ENCODE measurements at places on chromosomes 7 and 10.

DNA sequence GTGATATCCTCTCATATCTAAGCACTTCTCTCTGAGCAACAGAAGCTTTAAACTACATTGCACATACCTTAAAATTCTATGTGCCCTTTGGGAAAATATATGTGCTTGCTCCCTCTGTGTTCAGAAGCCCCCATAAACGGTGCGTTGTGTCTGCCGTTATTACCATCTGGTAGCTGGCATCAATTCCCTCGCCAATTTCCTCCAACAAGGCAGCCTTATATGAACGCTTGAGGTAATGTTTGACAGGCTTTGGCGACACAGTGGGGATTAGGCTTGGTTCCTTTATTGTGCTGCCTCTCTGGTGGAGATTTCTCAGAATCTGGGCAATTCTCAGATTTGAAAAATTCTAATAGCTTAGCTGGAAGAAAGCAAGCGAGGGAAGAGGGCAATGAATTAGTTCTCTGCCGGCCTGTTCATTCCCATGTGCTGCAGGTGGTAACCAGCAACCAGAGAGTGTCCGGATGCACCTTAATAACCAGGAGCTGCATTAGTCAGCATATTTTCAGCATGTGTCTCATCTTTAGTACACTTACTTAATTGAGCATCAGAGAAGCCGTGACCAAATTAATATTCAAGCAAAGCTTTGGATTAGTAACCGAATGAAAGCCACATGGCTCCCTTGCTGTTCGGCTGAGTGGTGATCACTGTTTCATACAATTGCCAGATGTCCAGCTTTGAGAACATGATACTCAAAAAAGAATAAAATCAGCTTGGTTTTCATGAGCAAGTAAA lies 7.3 kb upstream of the PPP1R17 start:
- no peak for DNase-seq

DNA sequence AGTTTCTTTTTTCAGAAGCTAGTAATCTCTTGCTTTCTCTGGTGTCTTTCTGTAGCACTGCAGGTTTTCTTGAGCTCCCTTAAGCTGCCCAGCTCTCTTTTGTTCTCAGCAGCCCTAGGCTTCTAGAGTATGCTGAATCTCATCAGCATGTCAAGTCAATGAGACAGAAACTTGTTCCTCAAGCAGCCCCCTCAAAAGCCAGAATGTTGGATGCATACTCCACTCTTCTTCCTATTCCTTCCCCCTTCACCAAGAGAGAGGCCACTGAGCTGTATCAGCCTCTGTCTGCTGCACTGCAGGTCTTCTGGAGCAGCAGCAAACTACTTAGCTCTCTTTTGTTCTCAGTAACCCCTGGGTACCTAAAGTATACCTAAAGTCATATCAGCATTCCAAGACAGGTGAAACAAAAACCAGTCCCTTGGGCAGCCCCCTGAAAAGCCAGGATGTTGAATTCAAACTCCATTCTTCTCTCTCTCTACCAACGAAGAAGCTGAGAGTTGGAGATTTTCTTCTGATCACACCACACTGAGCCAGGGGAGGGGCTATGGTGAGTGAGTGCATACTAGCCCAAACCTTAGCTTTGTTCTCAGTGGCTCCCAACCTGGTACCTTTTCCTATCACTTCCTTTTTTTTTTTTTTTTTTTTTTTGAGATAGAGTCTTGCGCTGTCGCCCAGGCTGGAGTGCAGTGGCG lies 73.3 kb upstream of the WAC start:
- no peak for DNase-seq

- DNase-seq: no peak
Measured at GRCh38 chr10:45602836-45603235, 69.7 kb downstream of the ZFAND4 start.

GRCh38 chr10:50634479-50634878 lies 10.7 kb upstream of the SGMS1 start:
- no peak for DNase-seq

GRCh38 chr7:30697719-30698460 lies 15.6 kb upstream of the CRHR2 start:
- no peak for DNase-seq

DNA sequence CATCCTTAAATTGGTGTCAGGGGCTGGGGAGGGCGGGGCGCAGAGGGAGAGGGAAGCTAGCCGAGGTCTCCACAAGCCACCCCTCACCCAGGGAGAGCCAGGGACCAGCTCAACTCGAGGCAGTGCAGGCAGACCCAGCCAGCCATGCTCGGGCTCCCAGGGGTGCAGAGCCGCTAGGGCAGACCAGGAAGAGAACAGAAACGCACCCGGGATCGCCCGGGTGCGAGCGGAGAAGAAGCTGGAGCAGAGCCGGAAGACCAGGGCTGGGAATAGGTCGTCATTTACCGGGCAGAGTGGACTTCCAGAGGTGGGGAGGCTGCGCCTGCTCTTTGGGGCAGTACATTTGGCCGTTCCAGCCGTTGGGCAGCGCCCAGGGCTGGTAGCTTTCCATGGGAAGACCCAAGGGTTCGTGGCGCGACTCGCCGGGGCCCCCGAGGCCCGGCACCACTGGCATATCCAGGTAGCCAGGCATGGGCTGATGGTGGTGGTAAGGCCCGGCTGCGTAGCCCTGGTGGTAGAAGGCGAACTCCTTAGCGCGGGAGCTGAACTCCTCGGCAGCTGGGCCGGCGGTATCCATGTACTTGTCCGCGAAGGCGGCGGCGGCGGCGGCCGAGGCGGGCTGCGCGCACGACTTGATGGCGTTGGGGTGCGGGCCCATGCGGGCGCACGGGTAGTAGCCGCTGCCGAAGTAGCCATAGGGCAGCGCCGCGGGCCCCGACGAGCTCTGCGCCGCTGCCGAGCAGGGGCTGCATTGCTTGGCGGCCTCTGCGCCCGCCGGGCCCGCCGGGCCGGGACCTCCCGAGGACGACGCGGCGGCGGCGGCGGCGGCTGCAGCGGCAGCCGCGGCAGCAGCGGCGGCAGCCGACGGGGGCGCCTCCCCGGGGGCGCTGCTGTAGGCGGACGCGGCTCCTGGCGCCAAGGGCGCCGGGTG lies 755 bp downstream of the HOXA13 start:
- DNase-seq: no peak

DNA sequence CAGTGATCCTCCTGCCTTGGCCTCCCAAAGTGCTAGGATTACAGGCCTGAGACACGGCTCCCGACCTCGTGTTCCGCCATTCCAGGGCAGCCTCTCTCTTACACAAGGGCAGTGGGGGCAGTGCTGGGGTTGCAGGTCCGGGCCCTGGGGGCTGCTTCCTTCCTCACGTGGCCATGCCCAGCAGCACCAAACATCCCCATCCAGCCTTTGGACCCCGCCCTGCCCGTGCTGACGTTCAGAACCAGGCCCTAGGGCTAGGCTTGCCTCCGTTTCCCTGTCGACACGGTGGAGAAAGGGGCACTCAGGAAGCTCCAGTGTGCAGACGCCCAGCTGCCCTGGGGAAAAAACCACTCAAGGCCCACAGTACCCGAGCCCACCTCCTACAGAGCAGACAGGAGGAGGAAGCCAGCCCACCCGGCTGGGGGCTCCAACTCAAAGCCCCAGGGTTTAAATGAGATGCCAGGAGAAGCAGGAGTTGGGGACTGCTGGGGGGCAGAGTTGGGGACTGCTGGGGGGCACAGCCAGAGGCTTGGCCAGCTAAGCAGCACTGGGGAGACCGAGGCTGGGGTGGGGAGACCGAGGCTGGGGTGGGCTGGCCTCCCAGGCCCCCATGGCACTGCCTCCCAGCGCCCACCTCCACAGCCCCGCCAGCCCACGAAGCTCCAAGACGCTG lies 35.9 kb downstream of the ADAP1 start:
- DNase-seq: no peak

DNA sequence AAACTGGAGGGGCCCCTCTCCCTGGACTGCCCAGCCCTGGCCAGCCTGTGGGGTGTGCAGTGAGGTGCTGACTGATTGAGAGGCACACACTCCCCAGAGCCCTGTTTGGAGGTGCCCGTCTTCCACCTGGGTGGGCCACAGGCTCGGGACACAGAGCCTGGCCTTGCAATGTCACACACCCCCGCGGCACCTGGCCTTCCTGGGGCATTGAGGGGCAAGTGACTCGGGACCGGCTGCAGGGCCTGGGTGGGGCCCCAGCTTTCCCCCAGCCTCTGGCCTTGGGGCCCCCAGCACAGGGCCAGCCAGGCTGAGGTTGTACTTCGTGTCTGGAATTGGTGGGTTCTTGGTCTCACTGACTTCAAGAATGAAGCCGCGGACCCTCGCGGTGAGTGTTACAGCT lies 13.9 kb upstream of the NKX6-2 start:
- DNase-seq: no peak

DNA sequence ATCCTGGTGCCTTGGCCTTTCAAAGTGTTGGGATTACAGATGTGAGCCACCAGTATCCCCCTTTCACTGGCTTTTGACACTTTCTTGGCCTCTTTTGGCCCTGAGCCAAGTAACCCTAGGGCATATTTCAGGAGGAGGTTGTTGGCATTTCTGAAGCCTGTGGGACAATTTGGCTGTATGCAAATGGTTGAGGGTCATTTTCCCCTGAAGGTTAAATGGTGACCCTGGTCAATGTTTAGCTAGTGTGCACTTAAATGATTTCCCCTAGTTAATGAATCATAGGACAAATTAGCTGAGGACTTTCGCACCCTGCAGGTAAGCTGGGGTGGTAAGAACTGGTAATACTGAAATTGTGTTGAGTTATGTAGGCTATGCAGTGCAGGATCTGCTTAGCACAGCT lies 660.5 kb downstream of the LRMDA start:
- DNase-seq: no peak

DNA sequence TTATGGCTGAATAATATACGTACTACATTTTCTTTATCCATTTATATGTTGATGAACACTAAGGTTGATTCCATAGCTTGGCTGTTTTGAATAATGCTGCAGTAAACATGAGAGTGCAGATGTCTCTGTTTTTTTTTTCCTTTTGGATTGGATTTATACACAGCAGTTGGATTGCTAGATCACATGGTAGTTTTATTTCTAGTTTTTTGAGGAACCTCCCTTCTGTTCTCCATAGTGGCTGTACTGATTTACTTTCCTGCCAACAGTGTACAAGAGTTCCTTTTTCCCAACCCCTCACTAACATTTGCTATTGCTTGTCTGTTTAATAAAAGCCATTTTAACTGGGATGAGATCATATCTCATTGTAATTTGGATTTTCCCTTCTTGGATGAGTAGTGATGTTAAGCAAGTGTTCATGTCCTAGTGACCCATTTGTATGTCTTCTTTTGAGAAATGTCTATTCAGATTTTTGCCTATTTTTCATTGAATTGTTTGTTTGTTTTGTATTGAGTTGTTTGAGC lies 36.0 kb downstream of the ABCA13 start:
- DNase-seq: no peak

DNA sequence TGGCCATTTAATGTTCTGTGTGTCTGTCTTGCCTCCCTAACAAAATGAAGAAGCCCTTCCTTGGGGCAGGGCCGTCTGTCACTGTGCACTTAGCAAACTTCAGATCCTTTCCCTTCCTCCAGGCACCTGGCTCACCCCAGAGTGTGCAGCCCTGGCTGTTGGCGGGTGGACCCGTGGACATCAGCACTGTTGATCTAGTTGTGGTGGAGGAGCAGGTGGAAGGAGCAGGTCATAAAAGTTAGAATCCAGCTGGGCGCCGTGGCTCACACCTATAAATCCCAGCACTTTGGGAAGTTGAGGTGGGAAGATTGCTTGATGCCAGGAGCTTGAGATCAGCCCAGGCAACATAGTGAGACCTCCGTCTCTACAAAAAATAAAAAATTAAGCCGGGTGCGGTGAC lies 12.7 kb downstream of the RAB19 start:
- no peak for DNase-seq

- no peak for DNase-seq
Measured at GRCh38 chr10:29603223-29603896, 31.4 kb downstream of the SVIL start.

DNA sequence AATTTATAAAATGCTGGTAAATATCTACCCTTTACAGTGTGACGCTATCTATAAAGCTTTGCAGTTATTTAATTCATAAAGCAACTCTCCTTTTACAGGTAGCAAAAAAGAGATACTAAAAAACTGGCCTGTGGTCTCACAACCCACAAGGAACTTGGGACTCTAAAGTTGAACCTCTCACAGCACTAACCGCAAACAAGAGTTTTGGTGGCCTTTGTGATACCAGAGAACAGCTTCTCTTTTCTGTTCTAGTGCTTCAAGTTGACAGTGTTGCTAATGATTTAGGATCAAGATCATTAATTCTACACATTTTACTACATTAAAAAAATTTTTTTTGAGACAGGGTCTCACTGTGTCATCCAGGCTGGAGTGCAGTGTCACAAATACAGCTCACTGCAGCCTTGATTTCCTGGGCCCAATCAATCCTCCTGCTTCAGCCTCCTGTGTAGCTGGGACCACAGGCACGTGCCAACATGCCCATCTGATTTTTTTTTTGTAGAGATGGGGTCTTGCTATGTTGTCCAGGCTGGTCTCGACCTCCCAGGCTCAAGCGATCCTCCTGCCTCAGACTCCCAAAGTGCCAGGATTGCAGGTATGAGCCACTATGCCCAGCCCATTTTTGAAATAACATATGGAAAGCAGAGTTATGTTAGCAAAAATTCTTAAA lies 56.0 kb upstream of the ST8SIA6 start:
- no peak for DNase-seq

GRCh38 chr7:122257056-122257455 lies 47.5 kb downstream of the FEZF1 start:
- no peak for DNase-seq

- DNase-seq: no peak
Measured at GRCh38 chr10:87000491-87000890, 19.6 kb upstream of the FAM25A start.

DNA sequence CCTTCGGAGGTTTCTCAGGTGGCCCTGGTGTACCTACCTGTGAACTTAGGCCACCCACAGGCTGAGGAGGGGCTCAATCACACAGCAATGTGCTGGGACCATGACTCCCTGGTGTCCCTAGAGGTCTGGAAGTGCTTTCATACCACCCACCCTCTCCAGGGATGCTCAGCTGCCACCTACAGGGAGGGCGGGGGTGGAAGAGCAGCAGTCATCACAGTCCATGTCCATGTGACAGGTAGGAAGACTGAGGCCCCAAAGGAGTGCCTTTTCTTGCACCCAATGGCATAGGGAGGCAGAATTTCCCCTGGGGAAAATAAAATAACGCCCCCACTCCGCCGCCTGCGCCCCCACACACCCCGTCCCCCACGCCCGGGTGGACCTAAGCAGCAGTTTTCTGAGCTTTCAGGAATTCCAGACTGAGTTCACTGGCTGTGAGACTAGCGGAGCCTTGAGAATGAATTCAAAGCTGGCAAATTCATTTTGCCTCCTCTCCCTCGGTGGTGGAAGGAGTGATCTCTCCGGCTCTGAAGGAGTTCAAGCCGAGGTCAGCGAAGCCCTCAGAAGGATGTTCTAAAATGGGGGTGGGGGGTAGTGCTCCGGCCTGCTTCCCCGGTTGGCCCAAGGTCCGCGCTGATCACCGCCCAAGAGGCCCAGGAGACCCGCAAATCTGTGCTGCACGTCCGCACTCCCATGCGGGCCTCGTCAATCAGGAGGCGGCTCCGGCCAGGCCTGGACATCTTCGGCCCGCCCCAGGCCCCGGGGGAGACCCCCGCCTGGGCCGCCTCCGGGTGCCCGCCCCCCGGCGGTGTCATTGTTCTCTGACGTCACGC lies 2.1 kb upstream of the ZMIZ1 start:
- DNase-seq: peak; percentile 24

GRCh38 chr7:146926841-146927240 lies 810.2 kb downstream of the CNTNAP2 start:
- no peak for DNase-seq
